ENCODE measurements at places on chromosomes 6 and 20.

- DNase-seq: no peak
Observed at GRCh38 chr20:59104831-59105230, 58.8 kb upstream of the ZNF831 start.

GRCh38 chr20:57713951-57714350 lies 4.1 kb upstream of the PMEPA1 start:
- no peak for DNase-seq

DNA sequence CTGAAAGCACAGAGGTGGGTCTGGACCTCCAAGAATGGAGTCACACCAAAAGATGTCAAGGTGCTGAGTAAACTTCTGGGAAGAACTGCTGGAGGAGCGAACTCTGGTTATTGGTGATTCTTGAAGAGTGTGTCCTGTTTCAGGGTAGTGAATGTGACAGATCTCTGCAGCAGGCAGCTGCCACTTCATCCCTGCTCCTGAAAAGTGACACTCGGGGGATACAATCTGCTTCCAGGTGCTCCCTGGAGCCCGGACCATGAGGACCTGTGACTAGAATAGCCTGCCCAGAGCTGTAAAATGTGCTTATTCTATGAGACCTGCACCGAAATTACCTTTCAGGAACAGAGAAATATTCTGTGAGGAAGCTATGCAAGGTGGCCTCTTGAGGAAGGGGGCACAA lies 191.1 kb downstream of the FOXC1 start:
- DNase-seq: no peak

- DNase-seq: no peak
Observed at GRCh38 chr20:58112017-58112781, 116.3 kb downstream of the ANKRD60 start.

DNA sequence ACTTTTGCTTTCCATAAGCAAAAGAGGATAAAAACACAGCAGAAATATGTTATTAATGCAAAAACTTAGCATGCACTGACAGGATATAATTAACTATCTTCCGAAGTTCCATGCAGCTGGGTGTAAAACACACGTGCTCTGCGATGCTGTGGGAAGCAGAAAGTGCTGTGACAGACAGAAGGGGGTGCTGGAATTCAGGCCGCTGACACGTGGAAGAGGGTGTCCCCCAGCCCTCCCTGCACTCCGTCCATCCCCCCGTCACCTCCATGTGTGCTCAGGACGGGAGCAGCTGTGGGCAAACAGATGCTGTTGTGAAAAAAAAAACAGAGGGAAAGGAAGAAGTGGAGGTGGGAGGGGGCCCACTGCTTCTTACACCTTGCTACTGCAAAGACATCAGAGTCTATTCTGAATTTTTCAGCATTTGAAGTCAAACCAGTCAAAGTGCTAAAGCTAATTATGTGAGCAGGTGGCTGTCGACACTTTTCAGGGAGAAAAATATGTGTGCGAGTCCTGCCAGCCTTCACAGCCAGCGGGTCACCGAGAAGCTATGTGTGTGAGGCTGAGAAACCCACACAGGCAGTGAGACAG lies 175.9 kb upstream of the AFDN start:
- DNase-seq: no peak

DNA sequence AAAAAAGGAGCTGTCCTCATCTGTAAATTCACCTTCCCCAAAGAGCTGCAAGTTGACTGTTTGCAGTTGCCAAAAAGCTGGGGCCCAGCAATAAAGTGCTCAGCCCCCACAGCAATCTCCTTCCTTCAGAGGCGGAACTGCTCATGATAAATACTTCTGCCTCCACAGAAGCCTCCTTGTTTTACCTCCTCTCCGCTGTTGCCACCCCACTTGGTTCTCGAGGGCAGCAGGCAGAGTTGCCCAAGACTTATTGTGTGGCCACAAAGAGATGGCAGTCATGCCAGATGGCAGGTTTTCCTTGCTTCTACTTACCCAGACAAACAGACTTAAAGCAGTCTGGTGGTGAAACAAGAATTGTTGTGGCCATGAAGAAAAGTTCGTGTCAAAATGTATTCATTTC lies 66.3 kb downstream of the SLX4IP start:
- no peak for DNase-seq

GRCh38 chr6:16623731-16624130 lies 137.5 kb downstream of the ATXN1 start:
- no peak for DNase-seq

DNA sequence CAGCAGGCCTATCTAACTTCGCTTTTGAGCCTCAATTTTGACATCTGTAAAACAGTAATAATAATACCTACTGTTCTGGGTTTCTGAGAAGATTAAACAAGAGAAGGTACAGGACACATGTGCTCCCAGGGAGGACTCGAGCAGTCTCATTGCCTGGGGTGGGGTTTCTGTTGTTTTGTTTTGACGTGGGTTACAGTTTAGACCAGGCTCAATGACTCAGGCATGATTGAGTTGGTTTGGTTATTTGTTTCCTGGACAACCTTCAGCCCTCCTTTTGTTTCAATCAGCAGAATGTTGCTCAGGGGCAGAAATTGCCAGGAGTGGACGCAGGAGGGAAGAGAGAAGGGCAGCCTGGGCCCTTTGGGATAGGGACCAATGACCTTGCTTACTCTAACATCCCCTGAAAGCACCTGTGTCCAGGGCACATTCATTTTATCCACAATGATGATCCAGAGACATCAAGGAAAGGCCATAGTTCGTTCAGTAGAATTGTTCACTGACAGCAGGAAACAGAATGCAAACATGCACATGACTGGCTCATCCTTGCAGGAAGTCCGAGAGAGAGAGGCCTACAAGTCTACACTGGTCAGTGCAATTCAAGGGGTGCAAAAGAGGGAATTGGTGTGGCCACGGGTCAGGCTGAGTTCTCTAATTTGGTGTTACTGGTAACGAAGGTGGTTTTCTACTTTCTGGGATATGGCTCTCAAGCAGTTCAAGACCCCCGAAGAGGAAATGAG lies 74.5 kb upstream of the MRPS10 start:
- no peak for DNase-seq

- DNase-seq: no peak
Observed at GRCh38 chr6:21707524-21708319, 114.2 kb downstream of the SOX4 start.

- DNase-seq: no peak
Observed at GRCh38 chr6:30612213-30612612, 4.8 kb downstream of the PPP1R10 start.

- DNase-seq: no peak
Observed at GRCh38 chr20:32132911-32133549, 23.5 kb downstream of the TM9SF4 start.

- DNase-seq: no peak
Observed at GRCh38 chr20:54148947-54149764, 24.6 kb downstream of the CYP24A1 start.

DNA sequence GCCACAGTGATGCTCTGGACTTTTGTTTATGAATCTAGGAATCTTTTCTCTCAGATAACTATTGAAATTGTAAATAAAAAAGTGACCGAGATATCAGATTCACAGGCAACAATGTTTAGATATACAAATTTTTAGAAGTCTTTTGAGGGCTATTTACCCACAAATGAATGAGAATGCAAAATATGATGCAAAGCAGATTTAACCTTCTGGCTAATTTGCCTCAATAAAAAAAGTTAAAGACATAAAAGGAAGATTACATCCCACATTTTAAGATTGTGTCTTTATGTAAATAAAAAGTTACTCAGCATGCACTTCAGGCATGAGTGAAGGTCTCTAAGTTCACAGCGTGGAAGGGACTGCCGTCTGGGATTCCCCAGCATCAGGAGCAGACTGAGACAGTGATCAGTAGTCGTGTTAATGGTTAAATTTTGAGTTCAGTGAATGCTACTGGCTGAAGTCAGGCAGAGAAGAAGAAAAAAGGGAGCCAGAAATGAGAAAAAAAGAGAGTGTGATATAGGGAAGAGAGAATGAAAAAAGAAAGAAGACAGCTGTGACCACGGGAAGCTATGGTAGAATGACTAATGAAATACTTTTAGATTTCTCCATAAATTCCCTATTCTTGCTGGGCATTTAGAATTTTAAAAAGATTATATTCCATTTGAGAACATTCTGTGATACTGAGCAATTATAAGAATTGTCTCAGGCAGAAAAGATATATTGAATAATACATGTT lies 93.6 kb downstream of the MYB start:
- DNase-seq: no peak

GRCh38 chr6:95545226-95545625 lies 32.1 kb upstream of the MANEA start:
- no peak for DNase-seq

DNA sequence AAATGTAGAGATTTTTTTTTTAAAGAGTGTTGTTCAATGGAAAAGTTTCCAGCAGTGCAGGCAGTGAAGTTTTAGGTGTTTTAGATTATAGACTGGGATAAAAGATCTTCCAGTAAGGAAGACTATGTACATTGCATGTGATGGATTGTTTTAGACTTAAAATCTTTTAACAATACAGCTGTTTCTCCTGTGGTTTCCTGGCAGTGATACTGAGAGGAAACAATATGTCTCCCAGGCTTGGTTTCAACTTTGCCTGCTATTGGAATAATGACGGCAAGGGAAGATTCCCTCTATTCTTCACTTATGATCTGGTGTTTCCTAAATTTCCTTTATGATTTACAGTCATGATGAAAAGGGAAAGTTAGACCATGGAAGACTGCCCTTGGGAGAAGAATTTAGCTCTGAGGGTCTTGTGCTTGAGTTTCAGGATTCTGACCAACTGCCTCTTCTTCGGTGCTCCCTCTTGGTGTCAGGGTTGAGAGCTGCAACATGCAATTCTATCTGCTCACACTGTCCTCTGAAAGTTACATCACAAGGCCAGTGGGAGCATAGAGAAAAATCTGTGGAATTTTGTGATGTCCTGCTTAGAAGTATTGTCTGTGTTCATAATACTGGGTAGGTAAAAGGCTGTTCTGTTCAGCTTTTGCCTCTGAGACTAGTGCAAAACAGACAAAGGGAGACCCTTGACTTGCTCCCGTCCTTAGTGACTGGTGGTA lies 262.8 kb upstream of the MAN1A1 start:
- DNase-seq: no peak

DNA sequence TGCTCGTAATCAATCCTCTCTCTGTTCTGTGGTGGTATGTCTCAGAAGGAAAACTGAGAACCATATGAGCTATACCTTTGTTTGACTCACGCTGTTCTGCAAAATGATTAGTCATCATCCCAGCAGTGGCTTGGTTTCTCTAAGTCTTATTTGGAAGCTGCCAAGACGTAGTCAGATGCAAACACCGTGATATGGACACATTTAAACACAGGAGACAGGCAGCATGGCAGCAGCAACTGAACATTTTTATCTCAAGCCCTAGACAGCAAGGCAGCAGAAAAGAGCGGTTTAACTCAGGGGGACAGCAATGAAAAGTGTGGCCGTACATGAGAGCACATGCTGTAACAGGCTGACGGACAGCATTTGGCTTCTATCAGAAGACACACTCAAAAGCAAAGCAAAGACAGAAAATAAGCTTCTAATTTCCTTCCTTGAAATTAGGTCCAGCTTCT lies 1295.1 kb downstream of the EPHA7 start:
- DNase-seq: no peak

DNA sequence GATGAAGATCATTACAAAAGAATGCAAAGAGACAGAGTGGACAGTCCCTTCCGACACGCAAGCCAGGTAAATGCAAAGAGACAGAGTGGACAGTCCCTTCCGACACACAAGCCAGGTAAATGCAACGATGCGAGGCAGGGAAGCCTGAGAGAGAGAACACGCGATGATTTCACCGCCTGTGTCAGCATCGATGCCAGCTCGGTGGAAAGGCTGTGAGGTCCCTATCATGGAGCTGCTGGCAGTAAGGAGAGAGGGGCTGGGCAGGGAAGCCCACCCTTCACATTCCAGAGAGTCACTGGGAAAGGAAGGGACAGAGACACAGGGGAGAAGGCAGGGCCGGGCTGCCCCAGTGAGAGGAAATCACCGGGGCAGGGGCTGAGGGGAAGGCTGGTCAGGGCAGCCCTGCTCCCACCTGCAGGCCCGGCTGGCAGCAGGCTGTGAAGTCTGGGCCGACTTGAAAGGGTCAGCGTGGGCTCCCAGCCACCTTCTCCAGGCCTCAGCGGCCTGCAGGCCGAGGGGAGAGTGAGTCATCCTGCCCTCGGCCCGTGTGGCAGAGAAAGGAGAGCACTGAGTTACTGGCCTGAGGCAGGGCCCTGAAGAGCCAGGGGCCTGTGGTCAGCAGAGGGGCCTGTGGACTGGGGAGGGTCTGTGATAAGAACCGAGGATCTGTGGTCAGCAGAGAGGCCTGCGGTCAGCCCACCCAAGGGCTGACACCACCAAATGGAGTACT lies 80.4 kb downstream of the DACT2 start:
- DNase-seq: no peak

- no peak for DNase-seq
Observed at GRCh38 chr20:25221592-25222460, 26.1 kb upstream of the PYGB start.

GRCh38 chr6:30005482-30005881 lies 55.6 kb upstream of the POLR1H start:
- no peak for DNase-seq

DNA sequence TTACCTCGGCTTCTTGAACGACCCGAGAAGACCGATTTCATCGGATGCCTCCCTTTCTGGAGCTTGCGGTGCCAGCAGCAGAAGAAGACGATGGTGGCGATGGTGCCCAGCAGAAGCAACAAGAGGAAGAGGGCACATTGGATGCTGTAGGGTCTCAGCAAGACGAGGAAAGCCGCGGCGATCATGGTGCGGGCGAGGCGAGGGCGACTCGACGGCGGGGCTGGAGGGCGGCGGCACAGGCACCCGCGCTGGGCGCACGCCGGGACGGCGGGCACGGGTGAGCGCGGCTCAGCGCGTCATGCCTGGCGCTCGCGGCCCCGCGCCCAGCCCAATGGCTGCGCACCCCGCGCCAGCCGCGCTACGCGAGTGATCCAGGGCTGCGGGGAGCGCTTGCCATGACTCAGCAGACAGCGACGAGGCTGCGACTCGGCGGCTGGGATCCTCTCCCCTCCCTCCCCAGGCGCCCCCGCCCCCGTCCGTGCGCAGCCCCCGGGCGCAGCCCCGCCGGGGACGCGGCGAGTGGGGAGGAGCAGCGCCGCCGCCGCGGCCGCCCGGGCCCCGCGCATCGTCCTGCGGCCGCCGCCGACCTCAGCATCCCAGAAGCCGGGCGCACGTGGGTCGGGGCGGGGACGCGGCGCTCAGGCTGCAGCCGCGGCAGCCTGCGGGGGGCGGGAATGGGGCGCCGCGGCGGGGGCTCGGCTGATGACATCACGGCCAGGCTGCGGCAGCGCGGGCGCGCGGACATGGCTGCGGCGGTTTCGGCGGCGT lies at the start of gene BEND6:
Gene BEND6 (plus strand): TSS at position 705 of the 768 bp plus-strand sequence. CDS start 26,704 bp downstream, outside the sequence.
- DNase-seq: no peak

GRCh38 chr6:167976708-167977107 lies 20.8 kb upstream of the KIF25 start:
- no peak for DNase-seq
